ENCODE measurements at places on chromosomes 16 and 17. TPM values are rescaled to one million over a fixed set of nuclear protein-coding genes. Genes with fewer than 3 reads are reported as not detected.
A peak's percentile ranks its signal among the peaks of the same experiment; 100 is the strongest.

The NKD1 gene
- under 0.01 TPM for total RNA-seq

The KRT33B gene
- not detected for total RNA-seq

The FBXW10B gene
- 5.7 TPM for total RNA-seq

The KRT28 gene
- not detected for total RNA-seq

The CDH3 gene
- 0.06 TPM for total RNA-seq

The KRTAP4-3 gene
- not detected for total RNA-seq

The MED13 gene
- total RNA-seq, result 10.8 TPM

The PIK3R5 gene
- total RNA-seq, result 3.1 TPM

DNA sequence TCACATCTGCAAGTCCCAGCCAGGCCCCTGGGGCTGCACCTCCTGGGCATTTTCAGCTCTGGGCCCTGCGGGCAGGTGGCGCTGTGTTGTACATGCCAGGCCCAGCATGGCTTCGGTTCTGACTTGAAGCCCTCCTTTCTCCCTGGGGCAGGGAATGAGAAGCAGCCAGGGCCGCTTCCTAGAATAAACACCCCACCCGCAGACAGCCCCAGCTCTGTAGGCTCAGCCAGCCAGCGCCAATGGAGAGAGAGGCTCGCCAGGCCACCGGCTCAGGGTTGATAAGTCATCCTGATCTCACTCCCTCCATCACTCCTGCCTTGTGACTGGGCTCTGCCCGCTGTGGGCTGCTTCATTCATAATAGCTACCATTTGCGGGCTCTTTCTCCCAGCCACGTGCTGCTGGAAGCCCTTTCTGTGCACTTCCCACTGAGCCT lies 6.0 kb upstream of the GLIS2 start:
- DNase-seq, result peak; percentile 97

GRCh38 chr16:30509081-30509765 lies 17.1 kb downstream of the ZNF768 start:
- no peak for DNase-seq

- no peak for DNase-seq
Measured at GRCh38 chr17:80402959-80403358, 12.0 kb upstream of the ENDOV start.

GRCh38 chr16:53433930-53434376 lies 318 bp upstream of the RBL2 start:
- peak; percentile 2 for DNase-seq

DNA sequence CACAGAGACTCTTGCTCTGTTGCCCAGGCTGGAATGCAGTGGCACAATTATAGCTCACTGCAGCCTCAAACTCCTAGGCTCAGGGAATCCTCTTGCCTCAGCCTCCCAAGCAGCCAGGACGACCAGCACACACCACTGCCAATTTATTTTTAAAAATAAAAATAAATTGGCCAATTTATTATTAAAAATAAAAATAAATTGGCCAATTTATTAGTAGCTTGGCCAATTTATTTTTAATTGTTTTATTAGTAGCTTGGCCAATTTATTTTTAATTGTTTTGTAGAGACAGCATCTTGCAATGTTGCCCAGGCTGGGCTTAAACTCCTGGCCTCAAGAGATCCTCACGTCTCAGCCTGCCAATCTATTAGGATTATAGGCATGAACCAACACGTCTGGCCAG lies 184.3 kb downstream of the FTO start:
- DNase-seq, result no peak

GRCh38 chr16:57594531-57595031 lies 33.8 kb upstream of the ADGRG1 start:
- DNase-seq, result no peak

GRCh38 chr16:70482624-70483023 lies 28.2 kb downstream of the FCSK start:
- peak; percentile 29 for DNase-seq

GRCh38 chr17:66431910-66432309 lies 129.5 kb downstream of the PRKCA start:
- no peak for DNase-seq

GRCh38 chr16:24766057-24766456 lies 36.6 kb downstream of the TNRC6A start:
- no peak for DNase-seq

DNA sequence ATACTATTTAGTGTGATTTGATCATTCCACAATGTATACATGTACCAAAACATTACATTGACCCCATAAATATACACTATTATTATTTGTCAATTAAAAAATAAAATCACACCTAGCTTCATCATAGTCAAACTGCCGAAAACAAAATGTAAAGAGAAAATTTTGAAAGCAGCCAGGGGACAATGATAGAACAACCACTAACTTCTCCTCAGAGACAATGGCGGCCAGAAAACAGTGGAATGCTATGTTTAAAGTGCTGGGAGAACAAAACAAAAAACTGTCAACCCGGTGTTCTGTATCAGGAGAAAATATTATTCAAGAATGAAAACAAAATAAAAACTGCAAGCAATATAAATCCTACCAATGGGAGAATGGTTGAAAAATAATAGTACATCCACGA lies 63.2 kb downstream of the METRNL start:
- no peak for DNase-seq

DNA sequence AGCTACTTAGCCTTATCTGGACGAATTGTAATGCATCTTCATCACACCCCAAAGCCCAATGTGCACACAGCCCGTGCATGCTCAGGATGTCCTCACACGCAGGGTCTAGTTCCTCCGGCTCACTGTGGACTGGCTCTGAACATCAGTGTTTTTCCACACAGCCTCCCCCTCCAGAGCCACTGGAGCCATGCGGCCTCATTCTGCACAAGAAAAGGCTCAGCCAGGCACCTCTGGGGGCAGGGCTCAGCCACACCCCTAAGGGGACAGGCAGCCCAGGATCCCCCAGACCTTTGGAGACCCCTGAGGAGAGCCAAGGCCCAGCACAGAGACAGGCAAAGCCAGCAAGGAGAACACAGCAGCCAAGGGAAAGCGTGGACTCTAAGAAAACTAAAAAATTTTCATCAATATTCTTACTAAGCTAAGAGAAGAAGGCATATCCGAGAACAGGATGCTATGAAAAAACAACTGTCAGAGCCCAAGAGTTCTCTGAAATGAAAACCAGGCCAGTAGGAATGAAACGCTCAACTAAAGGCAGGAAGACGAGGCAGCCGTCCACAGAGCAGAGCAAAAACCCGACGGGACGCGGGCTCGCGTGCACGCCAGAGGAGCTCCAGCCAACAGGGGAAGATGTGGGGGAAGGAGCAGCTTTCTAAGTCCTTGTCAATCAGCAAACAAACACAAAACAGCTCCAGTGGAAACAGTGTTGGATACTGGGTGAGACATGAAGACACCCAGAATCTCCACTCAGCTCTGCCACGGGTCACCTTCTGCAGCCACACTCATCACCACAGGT lies 34.5 kb downstream of the MAP1LC3B start:
- no peak for DNase-seq

DNA sequence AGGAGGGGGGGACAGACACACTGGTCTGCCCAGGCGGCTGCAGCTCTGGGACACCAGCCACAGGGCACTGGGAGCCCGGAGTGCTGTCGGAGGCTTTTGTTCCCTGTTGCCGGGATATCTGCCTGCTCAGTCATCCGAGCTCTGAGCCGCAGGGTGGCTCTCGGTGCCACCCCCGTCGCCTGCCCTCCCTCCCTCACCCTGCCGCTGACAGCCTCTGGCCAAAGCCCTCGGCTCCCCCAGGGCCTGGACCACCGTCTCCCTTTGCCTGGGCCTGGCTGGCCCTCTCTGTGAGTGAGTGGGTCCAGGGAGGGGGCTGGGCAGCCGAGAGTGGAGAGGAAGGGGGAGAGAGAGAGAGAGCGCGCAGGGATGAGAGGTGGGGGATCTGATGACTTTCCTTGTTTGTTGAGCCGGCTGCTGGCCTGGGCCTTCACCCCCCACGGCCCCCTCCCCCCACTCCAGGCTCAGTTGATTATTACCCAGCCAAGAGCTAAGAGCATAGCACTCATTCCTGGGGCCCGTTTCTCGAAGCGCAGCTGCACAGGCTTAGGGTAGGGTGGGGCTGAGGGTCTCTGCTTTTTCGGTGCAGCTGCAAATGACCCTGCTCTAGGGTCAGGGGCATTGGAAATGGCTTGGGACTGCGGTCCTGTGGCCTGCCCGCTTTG lies 2.7 kb downstream of the FOXJ1 start:
- DNase-seq, result peak; percentile 71

- DNase-seq, result no peak
Measured at GRCh38 chr16:879986-880385, 79.5 kb upstream of the GNG13 start.

DNA sequence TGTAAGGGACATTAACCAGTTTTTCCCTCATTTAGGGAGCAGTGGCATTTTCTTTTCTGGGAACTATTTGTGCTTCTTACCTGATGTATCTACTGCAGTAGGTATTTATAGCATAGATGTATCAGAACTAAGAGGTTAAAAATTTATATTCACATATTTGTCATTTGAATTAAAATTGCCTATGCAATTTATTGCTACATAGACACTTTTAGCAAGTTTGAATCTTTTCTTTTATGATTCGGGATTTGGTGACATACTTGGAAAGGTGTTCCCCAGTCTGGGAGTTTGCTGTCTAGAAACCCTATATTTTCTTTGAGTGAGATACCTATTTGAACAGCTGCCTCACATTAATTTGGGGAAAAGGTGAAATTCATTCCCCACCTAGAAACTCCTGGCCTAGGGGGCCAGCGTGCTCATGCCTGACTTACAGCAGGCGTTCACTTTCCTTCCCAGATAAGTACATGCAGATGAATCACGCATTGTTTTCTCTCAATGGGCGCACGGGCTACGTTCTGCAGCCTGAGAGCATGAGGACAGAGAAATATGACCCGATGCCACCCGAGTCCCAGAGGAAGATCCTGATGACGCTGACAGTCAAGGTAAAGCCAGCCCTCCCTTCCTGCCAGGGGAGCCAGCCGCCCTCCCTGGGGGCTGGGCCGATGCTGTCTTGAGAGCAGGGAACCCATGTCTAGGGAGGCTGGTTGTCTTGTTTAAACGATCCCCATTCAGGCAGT lies 73.8 kb downstream of the SDR42E1 start:
- no peak for DNase-seq

GRCh38 chr17:57862694-57863667 lies 13.1 kb upstream of the MRPS23 start:
- no peak for DNase-seq

- DNase-seq, result no peak
Measured at GRCh38 chr17:74544991-74545842, 698 bp downstream of the CD300C start.

DNA sequence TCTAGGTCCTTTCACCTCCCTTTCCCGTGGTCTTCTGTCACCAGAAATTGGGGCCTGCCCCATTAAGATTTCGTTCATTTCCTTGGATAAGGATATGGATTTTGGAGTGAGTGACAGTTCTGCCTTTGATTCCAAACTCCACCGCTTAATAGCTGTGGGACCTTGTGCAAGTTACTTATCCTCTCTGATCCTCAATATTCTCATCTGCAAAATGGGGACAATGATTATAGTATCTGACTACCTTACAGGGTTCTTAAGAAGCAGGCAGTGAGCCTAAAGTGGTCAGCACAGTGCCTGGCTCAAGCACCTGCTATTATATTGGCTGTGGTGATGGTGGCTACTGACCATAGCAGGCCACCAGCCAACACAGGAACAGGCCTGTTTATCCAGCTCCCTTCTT lies 15.6 kb downstream of the TBKBP1 start:
- no peak for DNase-seq

DNA sequence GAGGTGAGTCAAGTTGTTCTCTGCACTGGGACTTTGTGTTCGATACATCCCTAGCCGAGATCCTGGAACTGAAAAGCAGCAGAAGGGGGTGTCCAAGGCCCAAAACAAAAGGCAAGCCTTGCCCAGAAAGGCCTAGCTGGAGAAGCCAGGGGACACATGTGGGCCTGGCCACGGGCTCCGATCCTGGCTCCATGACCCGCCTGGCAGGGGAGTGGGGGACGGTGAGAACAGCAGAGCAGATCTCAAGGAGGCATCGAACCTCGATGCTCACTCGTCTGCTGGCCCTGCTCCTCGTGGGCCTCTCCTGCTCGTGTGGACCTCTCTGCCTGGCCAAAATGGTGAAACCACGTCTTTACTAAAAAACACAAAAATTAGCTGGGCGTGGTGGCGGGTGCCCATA lies 8.9 kb downstream of the CCNF start:
- DNase-seq, result no peak

DNA sequence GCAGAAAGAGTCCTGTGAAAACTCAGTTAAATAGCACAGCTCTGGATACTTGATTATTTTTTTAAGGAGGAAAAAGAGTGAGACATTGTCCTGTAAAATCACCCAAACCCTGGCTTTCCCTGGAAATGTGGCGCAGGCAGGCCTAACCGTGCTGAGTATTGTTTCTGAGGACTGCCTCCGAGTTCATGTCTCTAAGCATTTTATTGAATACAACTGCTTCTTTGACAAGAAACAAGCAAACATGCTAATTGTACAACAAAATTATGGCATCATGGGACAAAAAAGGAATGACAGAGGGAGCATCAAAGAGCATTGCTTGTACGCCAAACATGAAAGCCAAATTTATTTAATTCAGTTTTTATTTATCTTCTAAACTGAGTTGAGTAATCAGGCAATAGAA lies 64.5 kb upstream of the HSBP1 start:
- no peak for DNase-seq

GRCh38 chr17:61002316-61002736 lies 324.7 kb downstream of the BCAS3 start:
- DNase-seq, result peak; percentile 17

DNA sequence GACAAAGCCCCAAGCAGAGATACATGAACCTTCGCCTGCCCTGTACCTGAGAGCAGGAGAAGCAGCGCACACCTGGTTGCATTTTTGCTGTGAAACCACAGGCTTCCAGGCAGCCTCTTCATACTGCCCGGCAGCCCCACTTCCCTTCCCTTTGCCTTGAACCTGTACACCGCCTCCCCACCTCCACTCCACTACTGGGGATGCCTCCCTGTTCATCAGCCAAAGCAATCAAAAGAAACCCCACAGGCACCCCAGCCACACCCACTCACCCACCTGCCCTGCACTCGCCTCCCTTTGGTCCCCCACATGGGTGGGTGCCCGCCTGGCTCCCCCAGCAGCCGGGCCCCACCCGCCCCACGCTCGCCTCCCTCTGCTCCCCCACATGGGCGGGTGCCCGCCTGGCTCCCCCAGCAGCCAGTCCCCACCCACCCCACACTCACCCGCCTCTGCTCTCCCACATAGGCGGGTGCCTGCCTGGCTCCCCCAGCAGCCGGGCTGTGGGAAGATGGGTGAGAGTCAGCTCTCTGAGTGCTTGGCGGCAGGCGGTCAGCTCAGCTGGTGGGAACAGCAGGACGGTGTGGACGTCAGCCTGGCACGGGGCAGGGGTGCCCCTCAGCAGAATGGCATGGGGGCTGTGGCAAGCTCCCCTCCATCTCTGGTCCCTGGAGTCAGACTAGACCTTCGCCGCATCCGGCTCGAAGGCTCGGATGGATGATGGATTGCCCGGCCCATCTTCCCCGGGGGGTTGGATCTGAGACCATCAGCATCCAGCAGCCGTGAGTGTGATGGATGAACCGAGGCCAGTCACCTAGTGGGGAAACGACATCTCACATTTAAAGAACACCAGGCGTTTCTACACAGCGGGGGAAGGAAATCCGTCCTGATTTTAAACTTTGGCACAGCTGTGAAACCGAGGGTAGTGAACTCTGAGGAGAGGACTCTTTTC lies 135.6 kb downstream of the BANP start:
- no peak for DNase-seq

Data from Caki2 (cell line).